Panc1 (cell line): ENCODE measurements at places on chromosomes 2 and 18. TPM values are rescaled to one million over a fixed set of nuclear protein-coding genes. Genes with fewer than 3 reads are reported as not detected.

Gene KCNJ3
- total RNA-seq, result 0.21 TPM

DNA sequence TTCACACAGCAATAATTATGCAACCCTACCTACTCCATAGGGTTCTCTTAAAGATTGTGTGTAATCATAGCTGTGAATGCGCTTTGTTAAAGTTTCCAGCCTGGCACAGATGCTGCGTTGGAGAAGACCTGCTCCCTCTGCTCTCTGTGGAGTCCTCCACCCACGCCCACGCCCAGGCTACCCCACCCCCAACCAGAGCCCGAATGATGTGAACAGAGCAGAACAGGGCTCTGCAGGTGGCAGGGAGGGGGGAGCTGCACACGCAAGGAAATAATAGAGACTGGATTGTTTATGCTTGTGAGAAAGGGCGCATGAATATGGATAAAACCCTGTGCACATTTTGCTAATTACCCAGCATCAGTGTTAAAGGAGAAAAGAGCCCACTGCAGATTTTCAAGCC is 447.5 kb downstream of the BCL11A start:
- H3K27me3 ChIP-seq, result no peaks in the 10 kb centered on the region
- no peaks in the 10 kb centered on the region for H3K36me3 ChIP-seq
- no peak overlapping the region for H3K4me3 ChIP-seq

DNA sequence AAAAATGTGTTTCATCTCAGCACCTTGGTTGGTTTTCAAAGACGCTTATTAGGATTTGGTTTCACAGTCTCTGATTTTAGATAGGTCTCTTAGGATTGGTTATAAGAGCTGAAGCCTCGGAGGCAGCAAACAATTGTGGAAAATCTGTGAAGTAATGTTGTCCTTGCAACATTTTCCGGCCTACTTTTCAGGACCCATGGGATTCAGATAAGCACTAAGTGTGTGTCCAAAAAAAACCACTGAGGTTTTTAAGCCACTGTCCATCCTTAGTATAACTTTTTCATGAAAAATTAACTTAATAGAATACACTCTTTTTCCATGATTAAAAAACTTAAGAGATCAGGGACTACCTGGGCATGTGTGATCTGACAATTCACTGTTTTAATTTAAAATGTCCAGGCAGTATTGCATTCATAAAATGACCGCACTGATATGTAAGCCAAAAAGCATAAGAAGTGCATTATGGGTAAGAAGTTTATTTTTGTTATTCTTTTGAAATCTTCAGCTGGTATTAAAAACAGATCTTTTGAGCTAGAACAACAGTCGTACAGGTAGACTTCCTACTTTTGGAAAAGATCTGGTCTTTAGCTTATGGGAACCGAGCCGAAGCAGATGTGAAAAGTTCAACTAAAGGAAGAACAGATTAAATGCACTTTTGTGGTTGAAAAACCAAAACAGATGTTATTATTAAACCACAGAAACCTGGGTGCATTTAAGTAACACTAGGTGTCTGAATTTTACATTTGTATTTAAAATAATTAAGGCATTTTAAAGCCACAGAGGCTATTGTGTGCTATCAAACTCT is 479.4 kb upstream of the ZEB2 start:
- no peaks in the 10 kb centered on the region for H3K4me1 ChIP-seq
- no peak overlapping the region for H3K27ac ChIP-seq
- H3K4me3 ChIP-seq, result no peak overlapping the region
- no peaks in the 10 kb centered on the region for H3K36me3 ChIP-seq
- H3K27me3 ChIP-seq, result no peaks in the 10 kb centered on the region

DNA sequence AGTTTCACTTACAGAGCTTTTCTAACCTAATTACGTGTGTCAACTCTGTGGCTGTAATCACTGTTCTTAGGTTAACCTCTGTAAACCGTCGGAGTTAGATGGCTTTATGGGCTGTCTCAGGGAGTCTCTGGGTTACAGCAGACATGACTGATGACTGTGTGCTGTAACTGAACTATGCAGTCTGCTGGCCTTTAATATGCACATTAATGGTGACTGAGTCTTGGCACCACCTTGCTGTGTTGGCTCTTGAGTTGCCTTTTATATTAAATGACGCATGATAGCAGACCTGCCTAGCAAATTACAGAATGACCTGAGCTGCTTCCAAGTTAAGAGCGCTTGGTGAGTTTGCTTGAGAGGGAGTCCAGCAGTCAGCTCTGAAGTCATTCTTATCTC is 90.1 kb downstream of the ACKR3 start:
- no peaks in the 10 kb centered on the region for H3K4me1 ChIP-seq
- no peak for DNase-seq
- no peaks in the 10 kb centered on the region; the same call in 1 of the 2 replicates for H3K36me3 ChIP-seq
- no peak overlapping the region for H3K4me3 ChIP-seq
- H3K27ac ChIP-seq, result no peak overlapping the region
- H3K27me3 ChIP-seq, result peaks cover 16% of the 10 kb centered on the region

DNA sequence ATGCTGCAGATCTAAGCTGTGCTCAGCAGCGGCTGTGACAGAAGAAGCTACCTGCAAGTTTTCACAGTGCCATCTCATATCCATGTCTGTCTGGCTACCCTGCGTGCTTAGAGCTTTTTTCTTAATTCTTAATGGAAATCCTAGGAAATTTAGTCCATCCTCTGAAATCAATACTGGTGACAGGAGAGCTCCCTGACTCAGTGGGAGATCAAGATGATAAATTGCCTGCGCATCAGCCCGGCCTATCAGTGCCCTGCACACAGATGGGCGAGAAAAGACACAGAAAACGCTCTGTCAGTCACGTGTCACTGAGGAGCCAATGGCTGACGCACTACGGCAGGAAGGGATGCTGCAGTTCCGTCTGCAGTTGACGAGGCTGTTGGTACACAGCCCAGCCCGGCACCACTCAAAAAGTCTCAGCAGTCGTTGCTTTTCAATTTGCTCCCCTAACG is 819.6 kb upstream of the FSHR start:
- H3K27ac ChIP-seq, result no peak overlapping the region
- peak overlapping the region; percentile 38 for H3K4me3 ChIP-seq
- DNase-seq, result peak; percentile 15
- no peaks in the 10 kb centered on the region for H3K4me1 ChIP-seq
